T-helper 1 cell (primary cell): ENCODE measurements at places on chromosomes 2 and 18.

GRCh38 chr2:164599954-164600589, 21.2 kb downstream of the GRB14 start:
- no peak for DNase-seq

- no peak for DNase-seq
These were observed 430 bp upstream of the CELF4 start for GRCh38 chr18:37565977-37566478.

GRCh38 chr2:23926290-23926749, 603 bp downstream of the ATAD2B start:
- DNase-seq, result no peak

DNA sequence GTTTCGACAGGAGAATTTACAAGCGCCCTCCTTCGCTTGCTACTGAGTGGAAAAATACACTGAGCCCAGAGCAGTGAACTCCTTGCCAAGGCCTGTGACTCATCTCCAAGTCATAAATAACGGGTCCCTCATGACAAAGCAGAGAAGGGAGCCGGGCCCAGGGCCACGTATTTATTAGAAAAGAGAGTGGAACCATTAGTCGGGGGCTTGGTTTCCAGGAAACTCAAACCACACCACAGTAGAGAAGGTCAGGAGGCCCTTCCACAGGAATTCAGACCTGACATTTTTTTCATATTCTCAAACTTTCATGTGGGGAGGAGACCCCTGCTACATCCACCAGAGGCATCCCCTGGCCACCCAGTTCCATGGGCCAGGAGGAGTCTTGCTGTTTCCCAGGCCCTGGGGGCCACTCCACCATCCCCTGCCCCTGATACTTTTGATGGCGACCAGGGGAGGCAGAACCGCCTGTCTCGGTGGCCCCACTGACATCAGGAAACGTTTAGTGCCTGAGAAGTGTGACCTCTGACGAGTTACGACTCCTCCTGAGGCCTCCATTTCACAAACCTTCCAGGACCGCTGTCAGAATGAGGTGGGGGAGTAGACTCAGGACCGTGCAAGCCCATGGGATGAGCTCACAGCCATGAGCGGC, 289.7 kb downstream of the DYSF start:
- no peak for DNase-seq

- no peak for DNase-seq
These were observed 61.7 kb downstream of the INPP5D start for GRCh38 chr2:233121856-233122255.

DNA sequence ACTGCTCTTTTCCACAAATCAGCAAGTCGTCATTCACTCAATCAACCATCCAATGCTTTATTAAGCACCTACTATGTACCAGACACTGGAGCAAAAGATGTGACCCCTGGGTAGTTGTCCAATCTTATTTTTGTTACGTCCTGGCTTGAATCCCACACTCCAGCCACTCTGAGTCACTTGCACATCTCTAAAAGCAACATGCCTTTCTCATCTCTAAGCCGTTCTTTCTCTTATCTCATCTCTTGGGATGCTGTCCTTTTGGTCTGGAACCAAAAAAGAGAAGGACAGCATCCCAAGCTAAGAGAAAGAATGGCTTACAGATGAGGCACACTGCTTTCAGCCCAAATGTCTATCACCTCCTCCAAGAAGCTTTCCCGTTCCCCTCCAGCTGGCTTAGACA, 58.8 kb downstream of the RNF152 start:
- DNase-seq, result no peak

DNA sequence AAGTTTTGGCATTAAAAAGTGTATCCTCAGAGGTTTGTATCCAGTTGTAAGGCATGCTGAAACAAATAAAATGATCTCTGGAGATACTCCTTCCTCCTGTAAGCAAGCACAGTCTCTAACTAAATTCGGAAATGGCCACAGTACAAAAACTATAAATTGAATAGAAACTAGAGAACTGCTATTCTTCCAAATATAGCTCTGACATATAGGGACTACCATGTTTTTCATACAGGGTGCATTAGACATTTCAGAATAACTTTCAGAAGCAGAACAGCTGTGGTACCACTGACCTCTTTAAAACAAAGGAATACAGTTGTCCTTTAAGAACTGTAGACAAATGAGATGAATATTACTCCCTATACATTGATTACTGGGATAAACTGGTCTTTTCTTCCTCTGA, 568.5 kb downstream of the ARHGAP15 start:
- no peak for DNase-seq

GRCh38 chr18:77058290-77058835, 74.2 kb downstream of the MBP start:
- no peak for DNase-seq

- DNase-seq, result no peak
These were observed 111.5 kb downstream of the CAPN13 start for GRCh38 chr2:30695749-30696148.

DNA sequence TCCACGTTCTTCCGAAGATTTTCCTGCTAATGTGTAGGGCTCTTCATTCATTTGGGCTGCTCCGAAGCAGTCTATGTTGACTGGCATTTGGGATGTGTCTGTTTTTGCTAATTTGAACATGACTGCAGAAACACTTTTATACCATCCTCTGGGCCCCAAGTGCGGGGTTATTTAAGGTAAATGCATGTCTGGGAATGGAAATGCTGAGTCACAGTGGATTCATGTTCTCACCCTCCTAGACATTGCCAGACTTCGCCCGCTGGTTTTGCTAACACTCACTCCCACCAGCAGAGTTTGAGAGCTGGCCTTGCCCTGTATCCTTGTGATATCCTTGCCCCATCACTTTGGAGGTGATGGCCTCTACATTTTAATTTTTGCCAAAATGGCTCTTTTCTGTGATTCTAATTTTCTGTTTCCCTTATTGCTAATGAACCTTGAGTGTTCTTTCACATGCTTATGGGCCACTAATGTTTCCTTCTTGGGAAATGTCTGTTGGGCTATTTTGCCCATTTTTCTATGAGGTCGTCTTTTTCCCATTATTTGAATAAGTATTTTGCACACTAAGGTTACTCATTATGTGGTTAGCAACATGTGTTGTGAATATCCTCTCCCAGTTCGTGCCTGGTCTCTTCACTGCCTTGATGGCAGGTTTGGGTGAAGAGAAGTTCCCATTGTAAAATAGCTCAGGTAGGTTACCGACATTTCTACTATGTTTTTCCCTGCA, 204.1 kb downstream of the GLI2 start:
- DNase-seq, result no peak

- no peak for DNase-seq
These were observed 370.0 kb downstream of the TGIF1 start for GRCh38 chr18:3819961-3820360.

GRCh38 chr2:166333801-166334200, 41.9 kb downstream of the SCN9A start:
- no peak for DNase-seq

GRCh38 chr18:59778434-59778833, 81.2 kb upstream of the CCBE1 start:
- no peak for DNase-seq

GRCh38 chr18:70296289-70296688, 7.4 kb downstream of the SOCS6 start:
- DNase-seq, result no peak

DNA sequence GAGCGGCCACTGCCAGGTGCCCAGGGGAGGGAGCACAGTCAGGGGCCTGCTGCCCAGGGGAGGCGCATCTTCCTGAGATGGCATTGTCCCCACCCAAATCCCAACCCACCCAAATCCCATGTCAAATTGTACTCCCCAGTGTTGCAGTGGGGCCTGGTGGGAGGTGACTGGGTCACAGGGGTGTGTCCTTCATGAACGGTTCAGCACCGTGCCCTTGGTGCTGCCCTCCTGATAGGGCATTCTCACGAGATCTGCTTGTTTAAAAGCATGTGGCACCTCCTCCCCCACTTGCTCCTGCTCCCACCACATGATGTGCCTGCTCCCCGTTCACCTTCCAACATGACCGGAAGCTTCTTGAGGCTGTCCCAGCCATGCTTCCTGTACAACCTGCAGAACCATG, 27.6 kb downstream of the ANKMY1 start:
- DNase-seq, result no peak

- no peak for DNase-seq
These were observed 890.2 kb upstream of the ZEB2 start for GRCh38 chr2:145410086-145410485.

GRCh38 chr18:34871435-34871834, 161.3 kb downstream of the DTNA start:
- no peak for DNase-seq

GRCh38 chr2:126300348-126300747, 355.6 kb upstream of the GYPC start:
- no peak for DNase-seq

- DNase-seq, result no peak
These were observed 150.5 kb downstream of the TANC1 start for GRCh38 chr2:159118859-159119500.

DNA sequence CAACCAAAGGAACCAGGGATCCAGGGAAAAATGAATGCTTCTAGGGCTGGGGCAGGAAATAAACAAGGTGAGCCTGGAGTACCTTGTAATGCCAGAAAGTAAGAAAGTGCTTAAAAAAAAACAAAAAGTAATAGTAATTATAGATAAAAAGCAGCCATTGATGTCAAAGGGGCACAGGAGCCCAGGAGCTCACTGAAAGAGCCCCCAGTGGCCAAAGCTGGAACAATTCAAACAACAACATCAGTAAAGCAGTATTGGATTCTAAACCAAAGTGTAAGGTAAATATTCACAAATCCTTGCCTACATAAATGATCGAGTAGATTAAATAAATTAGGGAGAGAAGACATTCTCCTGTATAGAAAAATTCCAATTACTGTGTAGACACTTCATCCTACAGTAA, 114.3 kb upstream of the ARL4C start:
- DNase-seq, result no peak

GRCh38 chr2:109253217-109253616, 124.2 kb downstream of the SH3RF3 start:
- no peak for DNase-seq

DNA sequence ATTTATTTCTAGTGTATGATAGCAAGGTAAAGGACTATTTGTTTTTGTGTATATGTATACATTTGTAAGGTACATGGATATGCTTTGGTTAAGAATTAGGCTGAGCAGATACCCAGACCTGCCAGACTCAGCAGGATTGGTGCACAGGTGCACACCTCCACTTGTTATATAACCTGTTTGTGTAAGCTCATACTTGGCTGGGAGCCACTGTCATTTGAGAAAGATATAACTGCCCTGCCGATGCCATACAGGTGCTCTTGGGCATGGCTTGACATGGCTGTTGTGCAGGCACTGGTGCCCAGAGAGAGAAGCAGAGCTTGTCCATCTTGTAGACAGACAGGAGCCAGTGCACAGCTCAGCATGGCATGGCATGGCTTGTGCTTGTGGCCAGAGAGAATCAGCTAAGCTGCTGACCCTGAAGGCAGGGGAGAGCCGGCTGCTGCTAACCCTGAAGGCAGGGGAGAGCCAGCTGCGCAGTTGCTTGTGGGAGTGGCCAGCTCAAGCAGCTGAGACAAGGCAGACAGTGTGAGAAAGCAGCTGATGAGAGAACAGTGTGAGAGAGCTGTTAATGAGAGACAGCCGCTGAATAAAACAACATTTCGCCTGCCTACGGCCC, 136.5 kb downstream of the RNF144A start:
- no peak for DNase-seq

DNA sequence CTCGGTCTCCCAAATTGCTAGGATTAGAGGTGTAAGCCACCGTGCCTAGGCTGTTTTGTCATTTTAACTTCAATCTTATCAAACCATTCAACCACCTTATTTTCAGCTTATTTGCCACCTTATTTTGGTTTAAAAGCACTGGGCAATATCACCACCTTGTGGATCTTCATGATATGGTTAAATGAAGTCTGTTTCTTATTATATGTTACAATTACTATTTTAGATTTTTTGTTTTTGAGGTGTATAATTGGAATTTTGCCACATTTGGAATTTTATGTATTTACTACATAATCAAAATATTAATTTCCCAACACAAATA, 43.8 kb upstream of the SCN9A start:
- DNase-seq, result no peak

- DNase-seq, result no peak
These were observed 2.6 kb upstream of the PPM1B start for GRCh38 chr2:44166096-44166495.

DNA sequence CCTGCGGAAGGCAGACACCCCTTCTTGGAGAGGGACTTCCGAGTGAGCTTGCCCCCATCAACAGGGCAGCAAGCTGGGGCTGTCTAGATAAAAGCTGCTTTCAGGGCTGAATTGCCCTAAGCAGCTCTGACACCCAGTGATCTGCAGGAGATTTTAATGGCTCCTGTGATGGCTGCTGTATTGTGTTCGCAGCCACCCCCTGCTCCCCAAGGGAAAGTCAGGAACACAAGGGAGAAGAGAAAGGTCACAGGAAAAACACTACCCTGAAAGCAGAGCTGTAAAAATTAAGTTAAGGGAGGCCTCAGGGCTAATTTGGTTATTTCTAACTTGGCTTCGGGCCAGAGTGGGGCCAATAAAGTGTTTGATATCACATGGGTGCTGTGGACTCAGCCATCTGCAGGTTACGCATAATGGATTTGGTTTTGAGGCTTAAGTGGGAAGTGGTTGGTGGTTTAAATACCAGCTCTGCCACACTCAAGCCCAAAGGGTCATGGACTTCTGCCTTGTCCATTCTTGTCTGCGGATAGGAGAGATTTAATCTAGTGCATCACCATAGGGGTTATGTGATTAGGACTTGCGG, 147.6 kb downstream of the CLIP4 start:
- DNase-seq, result no peak

DNA sequence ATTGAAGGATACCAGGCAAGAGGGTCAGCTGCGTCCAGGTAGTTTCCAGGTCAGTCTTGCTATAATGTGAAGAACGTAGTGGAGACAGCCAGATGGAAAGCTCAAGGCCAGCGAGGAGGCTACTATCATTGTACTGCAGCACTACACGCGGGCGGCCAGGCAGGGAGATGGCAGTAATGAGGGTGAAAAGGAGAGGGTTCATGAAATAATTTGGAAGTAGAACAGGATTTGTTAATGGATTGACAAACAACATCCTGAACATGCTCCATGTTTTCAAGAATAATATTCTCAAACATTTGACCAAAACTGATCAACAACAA, 17.1 kb downstream of the SPIRE1 start:
- no peak for DNase-seq

- no peak for DNase-seq
These were observed 1641.6 kb downstream of the LRP1B start for GRCh38 chr2:140489193-140489592.

GRCh38 chr2:237541243-237541642, 25.1 kb upstream of the PRLH start:
- no peak for DNase-seq

- DNase-seq, result no peak
These were observed 183.2 kb downstream of the FAM210A start for GRCh38 chr18:13543144-13543543.

- DNase-seq, result no peak
These were observed 663.3 kb upstream of the ACVR2A start for GRCh38 chr2:147181351-147182029.

GRCh38 chr2:160353813-160354212, 139.8 kb downstream of the RBMS1 start:
- no peak for DNase-seq
